ENCODE measurements at places on chromosomes 6 and 20.
A peak's percentile ranks its signal among the peaks of the same experiment; 100 is the strongest.

DNA sequence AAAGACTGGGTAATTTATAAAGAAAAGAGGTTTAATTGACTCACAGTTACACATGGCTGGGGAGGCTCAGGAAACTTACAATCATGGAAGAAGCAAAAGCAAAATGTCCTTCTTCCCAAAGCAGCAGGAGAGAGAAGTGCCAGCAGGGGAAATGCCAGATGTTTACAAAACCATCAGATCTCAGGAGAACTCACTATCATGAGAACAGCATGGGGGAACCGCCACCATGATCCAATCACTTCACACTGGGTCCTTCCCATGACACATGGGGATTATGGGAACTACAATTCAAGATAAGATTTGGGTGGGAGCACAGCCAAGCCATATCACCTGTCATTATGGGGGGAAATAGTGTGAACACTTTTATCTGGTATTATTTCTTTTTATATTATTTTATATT, 557.2 kb downstream of the EYS start:
- DNase-seq: no peak

GRCh38 chr6:113562248-113562647, 294.9 kb upstream of the MARCKS start:
- no peak for DNase-seq

DNA sequence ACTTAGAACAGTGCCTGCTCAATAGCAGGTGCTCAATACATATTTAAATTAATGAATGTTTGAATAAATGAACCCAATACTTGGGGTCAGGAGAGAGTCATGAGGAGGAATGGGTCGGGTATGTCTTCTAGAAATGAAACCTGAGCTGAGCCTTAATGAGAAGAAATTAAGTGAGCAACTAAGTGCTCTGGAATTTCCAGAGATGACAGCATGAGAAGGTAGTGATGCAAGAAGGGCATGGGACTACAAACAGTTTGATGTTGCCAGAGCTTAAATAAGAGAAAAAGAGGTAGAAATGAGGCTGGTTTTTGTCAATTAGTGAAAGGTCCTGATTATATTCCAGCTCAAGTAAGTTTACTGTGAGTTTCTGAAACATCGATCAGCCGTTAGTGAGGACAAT, 82.9 kb downstream of the PDE10A start:
- no peak for DNase-seq

GRCh38 chr6:154096316-154096715, 57.3 kb downstream of the OPRM1 start:
- no peak for DNase-seq

- no peak for DNase-seq
These were observed 915 bp upstream of the C6orf47 start for GRCh38 chr6:31661262-31662123.

DNA sequence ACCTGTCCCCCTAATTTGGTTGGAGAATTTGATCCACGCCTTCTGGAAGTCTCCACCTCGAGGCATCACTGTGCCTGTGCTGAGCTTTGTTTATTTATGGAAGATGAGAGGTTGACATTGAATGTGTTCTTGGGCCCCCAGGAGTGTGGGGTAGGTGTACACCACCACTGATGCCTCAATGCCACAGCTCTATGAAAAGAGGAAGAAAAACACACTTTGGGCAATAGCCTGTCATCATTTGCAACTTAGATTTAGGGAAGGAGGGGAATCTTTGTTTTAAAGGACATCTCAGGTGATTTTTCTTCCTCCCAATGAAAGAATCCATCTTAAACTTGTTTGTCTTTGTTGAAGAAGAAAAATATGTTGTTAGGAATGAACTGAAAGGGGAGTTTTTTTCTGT, 42.6 kb downstream of the TBC1D7 start:
- DNase-seq: no peak

DNA sequence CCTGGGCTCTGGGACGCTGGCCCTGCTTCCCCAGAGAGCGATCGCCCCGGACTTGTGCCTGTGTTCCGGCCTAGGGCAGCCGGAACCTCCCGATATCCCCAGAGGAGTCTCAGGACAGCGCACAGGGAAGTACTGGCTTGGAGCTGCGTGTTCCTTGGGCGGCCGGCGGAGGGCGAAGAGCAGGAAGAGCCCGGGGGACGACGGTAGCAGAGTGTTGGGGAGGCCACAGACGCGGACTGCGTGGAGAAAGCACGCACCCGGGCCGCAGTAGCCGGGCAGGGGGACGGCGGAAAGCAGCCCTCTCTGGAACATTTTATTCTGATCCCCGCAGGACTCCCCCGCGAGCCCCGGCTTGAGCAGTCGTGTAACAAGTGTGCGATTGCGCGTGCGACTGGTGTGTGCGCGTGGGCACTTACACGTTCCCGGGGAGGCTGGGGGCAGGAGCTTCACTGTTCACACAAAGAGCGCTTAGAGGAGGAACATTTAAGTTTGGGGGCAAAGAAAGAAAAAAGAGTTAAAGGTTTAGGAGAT, 36.1 kb downstream of the NCR2 start:
- peak; percentile 68 for DNase-seq

DNA sequence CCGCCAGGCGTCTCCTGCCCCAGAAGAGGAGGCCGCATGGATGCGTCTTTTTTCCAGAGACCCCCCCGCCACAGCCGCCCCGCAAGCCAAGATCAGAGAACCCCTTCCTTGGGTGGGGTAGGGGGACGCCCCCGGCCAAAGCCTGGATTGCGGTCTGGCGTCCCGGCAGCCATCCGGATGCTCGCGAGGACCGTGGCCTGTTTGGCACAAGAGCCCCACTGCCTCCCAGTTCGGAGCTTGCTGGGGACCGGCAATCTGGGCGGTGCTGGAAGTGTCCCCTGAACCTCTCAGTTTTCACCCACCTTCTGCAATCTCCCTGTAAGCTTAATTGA, 924 bp downstream of the FAM162B start:
- no peak for DNase-seq

GRCh38 chr6:38909015-38909730, 139.4 kb upstream of the GLP1R start:
- DNase-seq: no peak

GRCh38 chr20:35432430-35432735, 5.6 kb downstream of the GDF5 start:
- no peak for DNase-seq

- no peak for DNase-seq
These were observed 497.0 kb downstream of the BTBD3 start for GRCh38 chr20:12414446-12415274.

DNA sequence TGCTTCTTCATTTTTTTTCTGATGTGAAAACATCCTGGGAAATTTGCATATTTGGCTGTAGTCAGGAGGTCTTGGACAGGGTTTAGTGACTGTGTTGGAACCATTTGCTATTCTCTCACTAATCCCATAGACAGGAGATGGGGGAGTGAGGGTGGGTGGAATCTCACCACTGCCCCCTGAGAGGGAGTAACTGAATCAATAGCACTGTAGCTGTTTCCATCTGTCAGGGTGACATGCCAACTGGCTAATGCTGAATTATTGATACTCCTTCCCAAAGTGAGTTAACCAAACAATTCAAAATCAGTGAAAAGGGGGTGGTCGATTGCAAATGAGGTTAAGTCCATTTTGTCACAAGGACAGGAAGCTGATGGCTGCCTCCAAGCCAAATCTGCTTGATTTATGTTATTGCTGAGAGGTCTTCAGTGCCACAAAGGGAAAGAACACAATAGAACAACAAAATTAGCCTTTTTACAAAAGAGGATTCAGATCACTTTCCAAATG, 55.1 kb upstream of the B3GAT2 start:
- no peak for DNase-seq

- DNase-seq: no peak
These were observed 73.8 kb upstream of the CCN6 start for GRCh38 chr6:111980143-111980542.

DNA sequence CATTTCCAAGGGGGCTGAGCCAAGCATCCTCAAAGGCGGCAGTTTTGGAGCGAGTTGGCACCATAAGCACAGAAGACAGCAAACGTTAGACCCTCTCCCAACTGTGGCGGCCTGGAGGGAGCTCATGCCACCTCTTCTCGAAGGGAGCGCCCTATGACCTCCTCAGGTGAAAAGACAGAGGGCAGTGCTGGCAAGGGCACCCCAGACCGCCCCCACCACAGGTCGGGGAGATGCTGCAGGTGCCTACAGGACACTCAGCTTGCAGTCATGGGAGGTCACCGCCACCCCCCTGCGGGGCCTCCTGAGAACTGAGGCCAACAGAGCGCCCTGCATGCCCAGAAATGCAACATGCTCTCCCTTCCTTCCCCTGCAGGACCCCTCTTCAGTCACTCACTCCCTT, 45.1 kb upstream of the BHLHE23 start:
- DNase-seq: no peak

DNA sequence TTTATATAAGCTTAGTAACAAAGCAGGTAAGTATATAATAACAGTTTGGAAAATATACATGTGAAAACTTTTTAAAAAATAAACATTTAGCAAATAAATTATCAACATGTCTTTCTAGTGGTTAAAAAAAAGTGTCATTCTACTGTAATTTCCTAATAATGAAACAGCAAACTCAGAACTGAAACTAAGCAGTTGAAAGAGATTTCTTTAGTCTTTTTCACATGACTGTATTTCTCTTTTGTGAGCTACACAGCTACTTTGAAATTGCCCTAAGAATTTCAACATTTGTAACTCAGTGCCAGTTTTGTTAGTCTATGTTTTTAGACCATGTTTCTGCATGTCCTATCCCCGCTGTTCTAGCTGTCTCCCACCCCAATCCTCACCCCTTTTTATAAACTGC, 28.4 kb upstream of the SDHAF4 start:
- no peak for DNase-seq

DNA sequence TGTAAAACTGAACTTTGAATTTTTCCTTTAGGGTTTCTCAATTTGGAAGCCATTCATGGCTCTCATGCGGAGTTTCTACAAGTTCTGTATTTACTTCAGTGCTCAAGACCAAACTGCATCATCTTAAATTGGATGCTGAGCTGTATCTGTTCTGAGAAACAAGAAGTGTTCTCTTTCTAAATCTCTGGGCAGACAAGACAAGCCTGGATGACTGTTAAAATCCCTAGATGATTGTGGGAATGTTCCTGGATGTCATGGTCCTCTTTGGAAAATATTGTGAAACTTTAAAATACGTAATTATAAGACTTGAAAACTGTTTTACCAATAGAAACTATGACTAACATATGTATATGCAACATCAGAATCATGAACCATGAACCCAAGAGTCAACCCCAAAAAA, 6.2 kb upstream of the GCM1 start:
- no peak for DNase-seq

DNA sequence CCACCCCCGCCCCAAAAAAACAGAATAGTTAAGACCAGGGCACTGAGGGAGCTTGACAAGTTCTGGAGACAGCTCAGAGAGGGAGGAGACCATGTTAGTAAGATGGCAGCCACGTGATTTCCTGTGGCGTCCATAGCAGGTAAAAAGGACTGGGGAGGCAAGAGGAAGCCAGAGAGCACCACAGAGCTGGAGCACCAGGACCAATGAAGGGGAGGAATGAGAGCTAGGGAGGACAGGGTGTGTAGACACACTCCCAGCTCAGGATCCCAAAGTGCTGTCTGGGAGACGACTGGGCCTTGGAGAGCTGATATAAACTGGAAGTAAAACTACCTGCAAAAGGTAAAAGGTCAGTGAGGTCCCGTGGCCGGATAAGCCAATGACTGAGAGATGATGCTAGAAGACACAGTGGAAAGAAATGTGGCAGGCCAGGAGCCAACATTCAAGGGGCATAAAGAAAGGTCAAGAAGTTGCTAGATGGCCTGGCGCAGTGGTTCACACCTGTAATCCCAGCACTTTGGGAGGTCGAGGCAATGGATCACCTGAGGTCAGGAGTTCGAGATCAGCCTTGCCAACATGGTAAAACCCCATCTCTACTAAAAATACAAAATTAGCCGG, 39.0 kb downstream of the SLC23A2 start:
- DNase-seq: peak; percentile 83
